Stimulated activated CD4-positive, alpha-beta T cell treated with anti-CD3 and anti-CD28 coated beads, TNF-alpha, amount 100 ng/mL, for 1 hour (primary cell): ENCODE measurements at places on chromosomes 2 and 18.

DNA sequence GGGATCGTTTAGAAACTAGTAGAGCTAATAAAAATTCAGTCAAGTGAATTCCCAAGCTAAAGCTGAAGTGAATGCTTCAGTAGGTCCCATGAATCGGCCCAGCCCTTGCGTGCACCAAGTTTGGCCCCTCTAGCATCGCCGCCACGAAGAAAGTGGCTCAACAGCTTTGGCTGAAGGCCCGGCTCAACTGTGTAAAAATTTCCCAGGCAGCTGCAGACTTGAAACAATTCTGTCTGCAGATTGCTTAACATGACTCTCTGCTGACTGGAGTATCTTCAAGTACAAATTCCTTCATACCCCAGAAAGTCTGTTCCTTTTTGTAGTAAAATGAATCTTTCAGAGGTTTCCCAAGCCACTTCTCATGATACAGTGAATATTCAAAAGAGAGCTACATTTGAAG is 32.7 kb downstream of the ALMS1 start:
- no peak for DNase-seq

DNA sequence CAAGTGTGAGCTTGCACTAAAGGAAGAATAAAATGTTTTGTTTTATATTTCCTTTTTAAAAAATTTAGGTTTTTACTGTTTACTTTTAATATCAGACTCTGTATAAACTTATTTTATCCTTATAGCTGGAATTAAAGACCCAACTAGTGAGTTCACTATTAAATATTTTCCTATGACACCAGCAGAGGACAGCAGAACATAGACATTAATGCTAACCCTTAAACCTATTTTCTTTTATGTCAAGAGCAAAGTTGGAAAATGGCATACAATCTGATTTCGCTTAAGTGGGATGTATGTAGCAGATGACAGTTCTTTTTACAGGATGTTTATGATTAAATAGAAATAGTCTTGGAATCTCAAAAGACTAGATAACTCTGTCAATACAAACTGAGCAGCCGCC is 188.2 kb upstream of the XIRP2 start:
- no peak for DNase-seq

DNA sequence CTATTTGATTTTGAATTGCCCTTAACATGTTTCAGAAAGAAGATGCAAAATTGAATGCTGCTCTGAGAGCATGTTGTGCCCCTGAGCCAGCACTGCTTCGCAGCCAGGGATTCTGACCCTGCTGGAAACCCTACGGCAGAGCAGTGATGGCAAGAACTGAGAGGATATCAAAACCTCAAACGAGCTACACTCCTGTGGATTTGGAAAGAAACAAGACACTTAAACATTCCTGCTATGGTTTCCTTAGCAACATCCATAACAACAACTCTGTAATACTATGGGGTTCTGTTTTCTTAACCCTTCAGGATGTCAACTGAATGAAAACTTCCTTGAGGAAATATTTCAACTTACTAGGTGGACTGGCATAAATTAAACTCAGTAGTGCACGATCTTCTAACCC is 649.1 kb downstream of the NYAP2 start:
- DNase-seq, result no peak

DNA sequence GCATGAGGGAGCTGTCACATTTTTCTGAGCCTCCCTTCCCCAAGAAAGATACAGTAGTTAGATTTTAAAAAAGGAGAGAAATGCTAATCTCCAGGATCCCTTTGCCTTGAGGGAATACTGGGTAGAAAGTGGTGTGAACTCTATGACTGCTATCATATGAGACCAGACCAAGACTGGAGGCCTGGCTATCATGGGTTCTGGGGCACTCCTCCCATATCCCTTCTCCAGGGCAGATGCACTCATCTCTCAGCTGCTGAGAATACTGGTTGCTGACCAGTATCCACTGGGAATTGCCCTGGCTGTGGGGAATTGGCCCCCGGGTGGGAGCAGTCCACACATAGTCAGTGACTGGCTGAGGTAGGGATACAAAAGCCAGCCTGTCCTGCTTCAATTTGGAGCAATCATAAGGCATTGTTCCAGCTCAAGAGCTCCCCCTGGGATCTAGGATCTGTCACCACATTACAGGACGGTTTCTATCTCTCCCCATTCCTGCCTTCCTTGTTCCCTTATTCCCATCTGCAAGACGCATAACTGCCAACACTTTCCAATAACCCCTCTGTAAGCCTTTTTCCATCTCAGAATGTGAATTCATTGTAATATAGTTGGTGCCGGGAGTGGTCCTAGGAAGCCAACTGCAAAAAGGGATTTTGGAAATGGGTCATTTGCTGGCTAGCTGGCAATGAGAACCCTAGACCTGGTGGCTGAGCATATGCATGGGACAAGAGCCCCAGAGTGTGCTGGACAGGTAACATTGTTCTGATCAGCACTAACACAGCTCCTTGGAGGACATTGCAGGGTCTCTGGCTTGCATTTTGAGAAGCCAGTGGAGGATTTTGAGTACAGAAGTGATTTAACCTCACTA is 35.4 kb upstream of the REEP1 start:
- no peak for DNase-seq

- DNase-seq, result no peak
These were observed 647.8 kb upstream of the RAB6C start for GRCh38 chr2:129331638-129332037.

DNA sequence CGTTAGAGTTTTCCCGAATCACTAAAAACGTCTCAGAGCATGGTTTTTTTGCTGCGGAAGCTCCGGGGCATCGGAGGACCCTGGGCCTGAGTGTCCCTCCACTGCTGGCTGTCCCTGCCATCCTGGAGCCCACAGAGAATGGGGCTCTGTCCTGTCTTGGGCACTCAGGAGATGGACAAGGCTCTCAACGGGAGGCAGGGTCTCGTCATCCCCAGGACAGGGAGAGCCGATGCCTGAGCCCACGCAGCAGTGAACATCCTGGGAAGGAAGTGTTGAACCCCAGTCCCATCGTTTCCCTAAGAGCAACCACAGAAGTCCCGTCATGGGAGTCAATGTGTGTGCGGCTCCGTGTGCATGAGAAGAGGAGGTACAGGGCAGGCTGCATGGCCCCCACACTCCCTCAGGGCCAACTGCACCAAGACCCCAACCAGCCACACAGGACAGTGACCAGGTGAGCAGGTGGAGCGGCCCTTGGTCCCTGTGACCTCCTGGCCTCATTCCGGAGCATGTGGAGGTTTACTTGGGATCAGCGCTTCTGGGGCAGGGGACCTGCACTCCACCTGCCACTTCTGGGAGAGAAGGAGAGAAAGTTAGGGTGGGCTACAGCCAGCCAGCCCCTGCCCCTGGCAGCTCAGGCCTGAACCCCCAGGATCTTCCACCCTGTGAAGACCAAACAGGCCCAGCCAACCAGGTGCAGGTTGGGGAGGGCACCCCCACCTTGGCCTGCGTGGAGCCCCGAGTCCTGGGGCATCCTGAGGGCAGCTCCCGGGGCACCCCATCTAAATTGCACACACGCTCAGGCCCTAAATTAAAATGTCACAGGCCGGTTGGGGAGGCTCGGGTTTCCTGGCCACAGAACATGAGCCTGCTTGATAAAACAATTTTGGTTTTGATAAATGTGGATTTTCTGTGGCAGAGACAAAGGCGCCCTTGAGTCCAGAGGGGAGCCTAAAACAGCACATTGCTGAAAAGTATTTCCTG is 3.1 kb upstream of the SNED1 start:
- DNase-seq, result no peak

DNA sequence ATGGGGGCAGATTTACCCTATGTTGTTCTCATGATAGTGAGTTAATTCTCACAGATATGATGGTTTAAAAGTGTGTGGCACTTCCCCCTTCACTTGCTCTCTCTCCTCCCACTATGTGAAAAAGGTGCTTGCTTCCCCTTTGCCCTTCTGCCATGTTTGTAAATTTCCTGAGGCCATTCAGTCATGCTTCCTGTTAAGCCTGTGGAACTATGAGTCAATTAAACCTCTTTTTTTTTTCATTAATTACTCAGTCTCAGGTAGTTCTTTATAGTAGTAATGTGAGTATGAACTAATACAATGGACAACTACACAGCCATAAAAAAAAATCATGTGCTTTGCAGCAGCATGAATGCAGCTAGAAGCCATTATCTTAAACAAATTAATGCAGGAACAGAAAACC is 118.5 kb downstream of the CALCRL start:
- DNase-seq, result no peak
